Gastrocnemius medialis (tissue), 4 donors: ENCODE measurements at places on chromosomes 7 and 10. TPM values are rescaled to one million over a fixed set of nuclear protein-coding genes. Genes with fewer than 3 reads are reported as not detected.

Gene TBX20
- not detected for total RNA-seq

Gene HOXA4
- 3.8 TPM for total RNA-seq

Gene ATG9B
- total RNA-seq: not detected

Gene MACC1
- total RNA-seq: not detected

Gene SHTN1
- total RNA-seq: 0.73 TPM

Gene PPP1R17
- total RNA-seq: not detected

DNA sequence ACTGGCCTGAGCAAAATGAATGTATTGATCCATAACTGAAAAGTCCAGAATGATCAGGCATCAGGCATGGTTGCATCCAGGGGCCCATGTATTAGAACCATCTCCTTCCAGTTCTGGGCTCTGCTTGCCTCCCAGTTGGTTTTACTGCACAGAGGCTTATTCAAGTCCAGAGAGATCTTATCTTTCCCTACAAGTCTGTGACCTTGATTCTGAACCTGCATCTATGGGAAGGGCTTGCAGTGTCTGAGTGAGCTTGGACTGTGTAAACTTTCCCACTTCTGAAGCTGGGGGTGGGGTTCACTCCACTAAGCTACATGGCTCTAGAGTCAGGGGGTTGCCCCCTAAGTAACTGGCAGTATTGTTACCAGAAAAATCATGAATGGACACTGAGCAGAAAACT, 136.2 kb downstream of the TCF7L2 start:
- no peak for DNase-seq

- no peak for DNase-seq
Measured at GRCh38 chr7:82384051-82384464, 59.5 kb downstream of the CACNA2D1 start.

- no peak for DNase-seq
Measured at GRCh38 chr7:149494738-149495368, 2.8 kb downstream of the ZNF746 start.

GRCh38 chr10:101070098-101070497, 8.3 kb downstream of the KAZALD1 start:
- no peak for DNase-seq

- no peak for DNase-seq
Measured at GRCh38 chr7:19144661-19145433, at the start of gene FERD3L. Gene FERD3L, minus strand, starts transcription at chr7:19145421. Its CDS starts 59 bp downstream, at chr7:19145362.

- no peak for DNase-seq
Measured at GRCh38 chr7:94300176-94300835, 94.4 kb upstream of the COL1A2 start.

DNA sequence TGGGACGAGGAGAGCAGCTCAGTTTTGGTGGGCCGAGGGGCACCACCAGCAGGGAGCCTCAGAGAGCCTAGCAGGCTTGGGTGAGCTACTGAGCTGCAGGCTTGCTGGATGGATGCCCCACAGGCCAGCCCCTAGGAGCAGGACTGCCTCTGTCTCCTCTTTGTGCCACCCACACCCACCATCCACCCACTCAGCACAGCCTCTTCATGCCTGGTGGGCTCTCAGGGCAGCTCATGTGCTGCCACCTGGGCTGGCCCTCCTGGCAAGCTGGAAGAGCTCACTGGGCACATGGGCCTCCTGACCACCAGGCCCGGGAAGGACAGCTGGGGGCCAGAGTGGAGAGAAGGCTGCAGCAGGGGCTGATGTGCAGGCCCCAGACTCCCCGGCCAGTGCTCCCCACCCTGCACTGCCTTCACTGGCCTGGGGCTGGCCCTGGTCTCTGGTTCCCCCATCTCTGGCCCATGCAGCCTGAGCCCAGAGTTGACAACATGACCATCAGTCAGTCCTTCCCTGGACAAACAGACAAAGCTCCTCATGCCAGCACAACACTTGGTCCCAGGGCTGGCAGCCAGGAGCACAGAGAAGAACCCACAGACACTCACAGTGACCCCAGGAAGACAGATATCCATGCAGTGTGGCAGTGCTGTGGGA, 8.2 kb downstream of the RASGEF1A start:
- DNase-seq: no peak

GRCh38 chr7:46259947-46260346, 338.9 kb upstream of the IGFBP3 start:
- DNase-seq: no peak

DNA sequence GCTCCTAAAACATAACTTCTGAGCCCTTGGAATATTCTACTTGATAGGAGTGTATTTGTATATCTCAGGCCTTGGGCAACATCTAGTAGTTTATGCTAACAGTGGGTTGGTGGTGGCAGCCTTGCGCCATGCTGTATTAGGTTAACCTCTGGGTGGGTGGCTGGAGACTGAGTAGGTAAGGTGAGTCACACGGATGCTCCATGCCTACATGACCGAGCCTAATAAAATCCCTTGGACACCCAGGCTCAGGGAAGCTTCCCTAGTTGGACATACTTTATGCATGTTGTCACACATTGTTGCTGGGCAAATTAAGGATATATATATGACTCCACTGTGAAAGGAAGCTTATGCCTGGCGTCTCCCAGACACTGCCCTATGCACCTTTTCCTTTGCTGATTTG, 6.0 kb upstream of the DAGLB start:
- no peak for DNase-seq

DNA sequence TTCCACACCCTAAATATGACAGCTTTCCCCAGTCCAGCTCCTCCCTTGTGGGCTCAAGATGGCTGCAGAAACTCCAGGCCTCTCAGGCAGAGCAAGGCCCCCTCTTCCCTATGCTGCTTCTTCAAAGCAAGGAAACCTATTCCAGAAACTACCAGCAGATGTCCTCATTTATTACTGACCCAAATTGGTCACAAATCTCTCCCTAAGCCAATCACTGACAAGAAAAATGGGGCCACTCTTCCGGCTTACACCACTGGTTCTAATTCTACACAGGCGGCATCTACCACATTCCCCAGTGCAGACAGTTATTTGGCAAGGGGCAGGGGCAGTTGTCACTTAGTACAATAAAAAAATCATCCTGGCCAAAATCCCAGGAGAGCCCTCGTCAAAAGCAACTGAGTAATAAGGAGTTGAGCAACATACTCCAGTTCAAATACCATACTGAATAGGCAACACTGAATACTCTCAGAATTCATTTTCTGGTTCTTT, 150.4 kb downstream of the SFMBT2 start:
- DNase-seq: peak; percentile 93

GRCh38 chr7:141562036-141562435, 10.8 kb downstream of the AGK start:
- peak; percentile 37 for DNase-seq

DNA sequence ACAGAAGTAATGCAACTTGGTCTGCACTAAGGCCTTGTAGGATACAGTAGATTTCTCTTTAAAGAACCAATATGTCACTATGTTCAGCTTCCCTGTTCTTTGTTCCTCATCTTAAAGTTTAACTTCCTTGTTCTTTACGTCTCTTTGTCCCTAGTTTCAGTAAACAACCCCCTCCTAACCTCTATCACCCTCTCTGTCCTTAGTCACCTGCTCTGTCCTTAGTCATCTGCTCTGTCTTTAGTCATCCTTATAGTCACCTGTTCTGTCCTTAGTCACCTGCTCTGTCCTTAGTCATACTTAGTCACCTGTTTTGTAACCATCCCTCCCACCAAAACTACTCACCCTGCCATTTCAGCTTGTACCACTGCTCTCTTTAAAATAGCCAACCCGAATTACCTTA, 144.6 kb upstream of the TMEM106B start:
- DNase-seq: no peak
